ENCODE measurements at places on chromosomes 11 and 22.

DNA sequence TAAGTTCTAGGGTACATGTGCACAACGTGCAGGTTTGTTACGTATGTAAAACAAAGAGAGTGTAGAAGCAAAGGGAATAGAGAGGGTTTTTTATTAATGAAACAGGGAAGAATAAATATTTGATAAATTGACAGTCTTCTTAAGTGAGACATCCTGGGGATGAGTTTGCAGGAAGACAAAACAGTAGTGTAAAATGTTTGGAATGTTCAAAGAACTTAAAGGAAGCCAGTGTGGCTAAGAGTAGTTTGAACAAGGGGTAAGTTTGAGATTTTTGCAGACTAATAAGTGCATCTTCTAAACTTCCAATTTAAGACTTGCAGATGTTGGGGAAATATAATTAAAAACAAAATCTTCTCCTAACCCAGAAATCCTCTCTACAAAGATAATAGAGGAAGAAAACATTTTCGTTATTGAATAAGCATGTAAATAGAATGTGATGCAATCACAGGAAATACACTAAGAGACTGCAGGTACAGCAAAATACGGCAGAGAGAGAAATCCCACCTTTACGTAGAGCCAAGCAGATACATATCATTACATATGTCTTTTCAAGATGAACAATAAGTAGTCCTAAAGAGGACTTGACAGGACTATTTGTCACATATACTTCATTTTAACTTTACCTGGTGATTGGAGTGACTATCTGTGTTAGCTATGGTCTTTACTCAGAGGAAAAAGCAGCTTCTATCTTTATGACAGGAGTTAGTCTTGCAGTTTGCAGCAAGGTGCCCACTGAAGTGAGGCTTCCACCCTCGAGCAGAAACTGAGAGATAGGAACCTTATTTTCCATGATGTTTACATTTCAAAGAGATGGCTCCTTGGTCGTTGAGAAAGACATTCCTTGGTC, 402.1 kb downstream of the CNTN5 start:
- H3K27me3 ChIP-seq, result no peaks in the 10 kb centered on the region
- no peak overlapping the region for H3K27ac ChIP-seq
- H3K4me1 ChIP-seq, result no peaks in the 10 kb centered on the region
- no peak overlapping the region for H3K4me3 ChIP-seq
- no peak for DNase-seq

DNA sequence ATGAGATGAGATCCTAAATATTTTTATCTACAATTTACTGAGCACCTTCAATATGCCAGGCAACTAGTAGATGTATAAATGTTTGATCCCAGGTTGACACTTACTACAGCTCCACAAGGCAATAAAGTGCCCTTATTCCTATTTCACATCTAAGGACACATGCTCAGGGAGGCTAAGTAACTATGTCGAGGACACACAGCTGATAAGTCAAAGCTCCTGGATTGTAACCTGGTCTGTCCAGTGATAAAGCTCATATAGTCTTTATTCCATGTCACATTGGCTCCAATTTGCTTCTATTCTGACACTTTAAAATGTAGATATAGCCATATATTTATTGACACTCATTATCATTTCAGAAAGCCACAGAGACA, 93.8 kb upstream of the BMAL1 start:
- H3K4me3 ChIP-seq, result no peak overlapping the region
- no peak overlapping the region for H3K27ac ChIP-seq
- peaks cover 3% of the 10 kb centered on the region for H3K36me3 ChIP-seq
- peaks cover 8% of the 10 kb centered on the region for H3K4me1 ChIP-seq

GRCh38 chr11:70030412-70030811, 47.7 kb upstream of the ANO1 start:
- no peak overlapping the region for H3K27ac ChIP-seq
- no peak overlapping the region for H3K4me3 ChIP-seq
- H3K36me3 ChIP-seq, result no peaks in the 10 kb centered on the region
- no peaks in the 10 kb centered on the region for H3K27me3 ChIP-seq
- no peaks in the 10 kb centered on the region for H3K4me1 ChIP-seq

DNA sequence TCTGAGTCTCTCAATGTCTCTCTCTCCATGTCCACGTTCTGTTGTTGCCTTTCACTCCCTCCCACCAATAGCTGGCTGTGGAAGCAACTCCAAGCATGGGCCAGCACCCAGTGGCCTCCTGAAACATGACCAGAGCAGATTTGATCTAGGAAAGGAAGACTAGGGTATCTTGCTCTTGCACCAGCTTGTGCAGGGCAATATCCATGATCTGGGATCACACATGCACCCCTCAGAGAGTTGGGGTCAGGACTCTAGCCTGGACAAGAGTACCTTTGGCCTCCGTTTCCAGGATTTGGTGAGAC, 34.5 kb upstream of the RIC3 start:
- no peak overlapping the region for H3K4me3 ChIP-seq
- no peaks in the 10 kb centered on the region for H3K36me3 ChIP-seq
- no peak for DNase-seq
- no peaks in the 10 kb centered on the region for H3K4me1 ChIP-seq
- H3K27ac ChIP-seq, result no peak overlapping the region

DNA sequence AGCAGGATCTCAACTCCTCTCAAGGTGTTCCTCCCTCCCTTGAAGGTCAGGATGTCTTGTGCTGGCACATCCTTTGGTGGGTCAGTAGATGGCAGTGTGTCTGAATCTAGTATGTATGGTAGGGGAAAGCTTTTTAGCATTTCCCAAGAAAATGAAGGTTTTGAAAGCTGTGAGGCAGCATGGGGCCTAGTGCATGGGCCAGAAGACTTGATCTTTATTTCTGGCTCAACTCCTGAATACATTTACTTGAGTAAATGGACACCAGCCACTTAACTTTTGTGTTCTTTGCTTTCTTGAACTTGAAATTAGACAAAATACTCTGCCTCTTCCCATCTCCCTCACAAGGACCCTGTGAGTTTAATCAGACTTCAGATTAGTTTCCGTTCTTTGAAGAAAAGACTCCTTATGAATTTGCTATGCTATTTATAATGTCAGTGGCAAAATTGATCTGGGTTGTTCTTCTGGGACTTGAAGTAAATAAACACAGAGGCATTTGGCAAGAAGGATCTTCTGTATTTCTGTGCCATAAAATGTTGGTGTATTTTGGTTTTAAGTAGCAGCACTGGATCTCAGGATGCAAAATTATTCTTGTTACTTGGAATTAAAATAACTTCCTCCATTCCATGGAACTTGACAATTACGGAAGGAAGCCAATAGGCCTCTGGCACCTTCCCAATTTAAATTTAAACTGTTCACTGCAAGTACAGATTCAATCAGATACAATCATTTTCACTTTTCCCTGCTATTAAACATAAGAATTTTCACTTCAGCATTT, 288.8 kb downstream of the CASP12 start:
- peaks cover 10% of the 10 kb centered on the region for H3K36me3 ChIP-seq
- H3K27ac ChIP-seq, result no peak overlapping the region
- peak; percentile 38 for DNase-seq
- no peak overlapping the region for H3K4me3 ChIP-seq
- no peaks in the 10 kb centered on the region for H3K27me3 ChIP-seq

- H3K36me3 ChIP-seq, result no peaks in the 10 kb centered on the region
- H3K4me3 ChIP-seq, result no peak overlapping the region
- DNase-seq, result peak; percentile 32
- no peak overlapping the region for H3K27ac ChIP-seq
- H3K4me1 ChIP-seq, result peaks cover 7% of the 10 kb centered on the region
- H3K27me3 ChIP-seq, result peaks cover 48% of the 10 kb centered on the region
Observed at GRCh38 chr22:19723983-19724827, 866 bp downstream of the GP1BB start.

DNA sequence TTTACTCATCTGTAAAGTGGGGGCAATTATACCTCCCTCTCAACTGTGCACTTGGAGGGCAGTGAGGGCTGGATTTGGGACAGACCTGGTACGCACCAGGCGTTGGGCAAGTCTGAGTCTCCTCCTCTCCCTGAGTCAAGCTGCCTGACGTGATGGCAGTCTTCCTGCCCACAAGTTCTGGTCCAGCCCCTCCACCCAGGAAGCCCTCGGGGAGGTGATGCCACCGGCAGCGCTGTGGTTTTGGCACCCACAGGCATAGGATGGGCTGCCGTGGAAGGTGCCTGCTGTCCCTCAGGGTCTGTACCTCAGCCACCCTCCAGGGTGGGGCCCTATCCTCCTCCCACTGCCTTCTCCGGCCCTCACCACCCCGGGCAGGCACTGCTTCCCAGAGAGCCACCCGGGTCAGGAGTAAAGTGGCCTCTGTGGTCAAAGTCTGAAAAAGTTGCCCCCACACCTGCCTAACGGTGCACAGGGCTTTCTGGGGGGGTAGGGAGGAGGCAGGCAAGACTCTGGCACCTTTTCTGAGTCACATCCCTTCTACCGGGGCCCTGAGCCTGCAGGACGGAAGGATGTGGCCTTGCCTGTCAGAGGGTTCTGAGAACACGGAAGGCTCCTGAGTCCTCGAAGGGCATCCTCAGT, 6.5 kb upstream of the APOBEC3H start:
- H3K4me1 ChIP-seq, result peaks cover 100% of the 10 kb centered on the region
- H3K27ac ChIP-seq, result peak overlapping the region; percentile 96
- peak; percentile 96 for DNase-seq
- peaks cover 52% of the 10 kb centered on the region for H3K36me3 ChIP-seq
- no peaks in the 10 kb centered on the region for H3K27me3 ChIP-seq
- peak overlapping the region; percentile 73 for H3K4me3 ChIP-seq

GRCh38 chr11:16897470-16898061, 116.6 kb downstream of the PLEKHA7 start:
- H3K36me3 ChIP-seq, result no peaks in the 10 kb centered on the region
- no peak overlapping the region for H3K27ac ChIP-seq
- DNase-seq, result no peak
- H3K4me3 ChIP-seq, result no peak overlapping the region
- H3K27me3 ChIP-seq, result no peaks in the 10 kb centered on the region

- no peak for DNase-seq
- H3K27me3 ChIP-seq, result peaks cover 5% of the 10 kb centered on the region
- H3K4me3 ChIP-seq, result no peak overlapping the region
- no peaks in the 10 kb centered on the region for H3K36me3 ChIP-seq
Observed at GRCh38 chr22:45452565-45453379, 39.3 kb downstream of the RIBC2 start.

- H3K36me3 ChIP-seq, result no peaks in the 10 kb centered on the region
- H3K4me1 ChIP-seq, result no peaks in the 10 kb centered on the region
- no peak overlapping the region for H3K27ac ChIP-seq
- no peak for DNase-seq
Observed at GRCh38 chr22:41367680-41368542, 13.8 kb upstream of the TEF start.

DNA sequence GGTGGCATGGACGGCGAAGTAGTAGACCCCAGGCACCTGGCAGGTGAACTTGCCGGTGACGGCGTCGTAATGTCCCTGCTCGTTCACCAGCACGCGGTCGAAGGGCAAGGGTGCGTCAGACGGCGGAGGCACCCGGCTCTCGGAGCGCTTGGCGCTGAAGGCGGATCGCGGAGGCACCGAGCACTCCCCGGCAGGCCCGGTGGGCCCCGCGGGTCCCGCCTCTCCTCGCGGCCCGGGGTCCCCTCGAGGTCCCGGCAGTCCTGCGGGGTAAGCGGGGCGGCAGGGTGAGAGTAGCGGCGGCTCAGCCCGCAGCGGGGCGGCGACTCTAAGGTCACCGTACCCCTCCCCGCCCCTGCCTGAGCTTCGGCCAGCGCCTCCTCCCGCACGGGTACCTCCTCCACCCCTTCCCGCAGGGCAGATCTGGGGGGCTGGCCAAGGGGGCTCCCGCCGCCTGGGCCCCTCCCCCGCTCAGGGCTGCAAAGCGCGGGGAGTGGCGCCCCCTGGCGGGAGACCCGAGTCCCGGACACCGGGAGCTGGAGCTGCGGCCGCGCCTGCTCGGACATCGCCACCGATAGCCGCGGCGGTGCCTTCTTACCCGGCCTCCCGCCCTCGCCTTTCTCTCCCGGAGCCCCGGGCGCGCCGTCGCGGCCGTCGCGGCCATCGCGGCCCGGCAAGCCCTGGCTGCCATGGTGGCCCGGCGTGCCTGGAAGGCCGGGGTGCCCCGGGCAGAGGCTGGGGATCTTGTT, 921 bp downstream of the C1QTNF5 start:
- peak; percentile 47 for DNase-seq
- H3K27me3 ChIP-seq, result peaks cover 37% of the 10 kb centered on the region
- no peak overlapping the region for H3K4me3 ChIP-seq
- H3K4me1 ChIP-seq, result peaks cover 49% of the 10 kb centered on the region
- peaks cover 18% of the 10 kb centered on the region for H3K36me3 ChIP-seq
- H3K27ac ChIP-seq, result no peak overlapping the region

DNA sequence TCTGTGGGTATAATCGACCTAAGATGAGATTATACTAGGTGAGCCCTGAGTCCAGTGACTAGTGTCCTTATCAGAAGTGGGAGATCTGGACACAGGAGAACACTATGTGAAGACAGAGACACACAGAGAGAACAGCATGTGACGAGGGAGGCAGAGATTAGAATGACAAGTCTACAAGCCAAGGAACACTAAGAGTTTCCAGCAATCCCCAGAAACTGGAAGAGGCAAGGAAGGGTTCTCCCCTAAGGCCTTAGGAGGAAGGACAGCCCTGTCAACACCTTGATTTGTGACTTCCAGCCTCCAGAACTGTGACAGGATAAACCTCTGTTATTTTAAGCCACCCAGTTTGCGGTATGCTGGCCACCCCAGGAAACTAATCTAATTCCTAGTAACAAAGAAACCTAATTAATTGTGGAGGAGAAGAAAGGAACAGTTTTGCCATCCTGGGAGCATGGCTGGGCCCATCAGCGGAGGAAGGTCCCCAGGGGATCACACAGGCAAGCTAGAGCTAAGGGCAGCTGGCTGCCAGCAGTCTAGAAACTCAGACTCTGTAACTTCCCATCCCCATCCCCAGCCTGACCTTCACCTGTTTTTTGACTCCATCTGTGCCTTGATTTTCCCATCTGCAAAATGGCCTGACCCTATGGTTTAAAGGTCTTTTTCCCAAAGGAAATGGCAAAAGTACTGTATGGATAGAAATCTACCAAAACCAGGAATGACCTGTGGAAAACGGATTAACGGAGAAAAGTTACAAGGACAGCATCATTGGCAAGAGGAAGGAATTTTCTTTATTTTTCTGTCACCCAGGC, 10.3 kb upstream of the THOC5 start:
- H3K4me1 ChIP-seq, result no peaks in the 10 kb centered on the region
- H3K27ac ChIP-seq, result no peak overlapping the region
- no peaks in the 10 kb centered on the region for H3K27me3 ChIP-seq
- DNase-seq, result no peak
- H3K36me3 ChIP-seq, result peaks cover 20% of the 10 kb centered on the region

GRCh38 chr22:27801202-27801615, 347 bp downstream of the MN1 start:
- H3K36me3 ChIP-seq, result no peaks in the 10 kb centered on the region
- no peak overlapping the region for H3K27ac ChIP-seq
- peaks cover 27% of the 10 kb centered on the region for H3K27me3 ChIP-seq
- H3K4me1 ChIP-seq, result peaks cover 9% of the 10 kb centered on the region
- peak; percentile 19 for DNase-seq

GRCh38 chr11:65973439-65974110, 12.0 kb downstream of the SART1 start:
- H3K4me3 ChIP-seq, result no peak overlapping the region
- no peak for DNase-seq
- no peak overlapping the region for H3K27ac ChIP-seq
- no peaks in the 10 kb centered on the region for H3K27me3 ChIP-seq
- H3K4me1 ChIP-seq, result peaks cover 6% of the 10 kb centered on the region

GRCh38 chr11:127073621-127074020, 73.1 kb upstream of the KIRREL3 start:
- no peak overlapping the region for H3K27ac ChIP-seq
- no peaks in the 10 kb centered on the region for H3K4me1 ChIP-seq
- H3K27me3 ChIP-seq, result no peaks in the 10 kb centered on the region
- H3K36me3 ChIP-seq, result no peaks in the 10 kb centered on the region
- DNase-seq, result no peak

Data from activated CD4-positive, alpha-beta memory T cell treated with anti-CD3 and anti-CD28 coated beads, Interleukin-2, amount 10 ng/mL, durations not matched to agents 7 days and 5 days (primary cell).